Thyroid gland (tissue), 4 donors: ENCODE measurements at places on chromosomes 3 and 15. TPM values are rescaled to one million over a fixed set of nuclear protein-coding genes. Genes with fewer than 3 reads are reported as not detected.

GOLGA8G gene
- total RNA-seq = not detected

DZIP1L gene
- total RNA-seq = 12.7 TPM

PTX3 gene
- 8.6 TPM for total RNA-seq

PCCB gene
- total RNA-seq = 95.8 TPM

DNA sequence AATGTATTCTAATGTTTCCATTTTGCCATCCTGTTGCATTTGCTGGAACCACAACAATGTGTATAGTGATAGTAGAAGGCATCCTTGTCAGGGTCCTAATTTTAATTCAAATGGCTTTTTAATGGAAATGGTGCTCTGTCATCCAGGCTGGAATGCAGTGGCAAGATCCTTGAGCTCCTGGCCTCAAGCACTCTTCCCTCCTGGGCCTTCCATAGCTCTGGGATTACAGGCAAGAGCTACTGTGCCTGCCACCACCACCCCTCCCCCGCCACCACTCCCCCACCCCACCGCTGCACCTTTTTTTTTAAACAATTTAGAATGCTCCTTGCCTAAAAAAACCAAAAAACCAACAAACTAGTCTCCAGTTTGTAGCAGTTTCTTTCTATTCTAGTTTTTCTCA is 15.2 kb upstream of the IQCF6 start:
- no peak overlapping the region for H3K4me3 ChIP-seq
- DNase-seq = no peak
- no peak overlapping the region for H3K27ac ChIP-seq
- H3K36me3 ChIP-seq = no peaks in the 10 kb centered on the region
- no peaks in the 10 kb centered on the region for H3K27me3 ChIP-seq
- no peaks in the 10 kb centered on the region for H3K4me1 ChIP-seq

DNA sequence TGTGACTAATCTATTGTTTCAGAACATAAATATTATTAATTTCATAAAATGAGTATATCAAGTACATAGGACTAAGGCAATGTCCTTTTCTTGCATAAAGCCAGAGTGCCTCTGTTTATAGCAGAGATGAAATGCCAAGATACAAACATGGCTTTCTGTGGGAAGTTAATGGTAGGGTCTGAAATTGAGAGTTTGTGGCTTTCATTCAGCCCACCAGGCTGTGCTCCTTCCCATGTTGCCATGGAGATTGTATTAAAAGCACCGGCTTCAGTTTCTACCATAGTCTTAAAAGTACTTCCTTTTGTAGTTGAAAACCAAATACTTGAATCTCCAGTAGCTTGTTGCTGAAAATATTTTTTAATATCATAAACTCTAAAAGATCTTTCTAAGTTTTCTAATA is 114.0 kb downstream of the LRRC28 start:
- no peak overlapping the region for H3K27ac ChIP-seq
- DNase-seq = no peak
- no peak overlapping the region for H3K4me3 ChIP-seq
- no peaks in the 10 kb centered on the region for H3K27me3 ChIP-seq
- H3K36me3 ChIP-seq = no peaks in the 10 kb centered on the region

DNA sequence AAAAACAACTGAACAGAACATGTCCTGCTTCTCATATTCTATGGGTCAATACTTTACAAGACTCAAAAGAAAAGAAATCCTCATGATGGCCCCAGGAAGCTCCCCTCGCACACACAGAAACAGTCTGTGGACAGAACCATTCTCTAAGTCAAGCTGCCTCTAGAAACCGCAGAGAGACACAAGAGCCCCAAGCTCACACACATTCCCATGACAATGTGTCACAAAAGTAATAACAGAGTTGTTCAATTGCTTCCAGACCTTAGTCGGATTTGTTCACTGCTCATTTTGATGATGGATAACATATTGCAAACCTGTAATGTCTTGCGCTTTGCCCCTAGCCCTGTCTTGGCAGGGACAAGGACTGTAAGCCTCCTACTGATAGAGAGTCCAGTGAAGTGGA is 60.9 kb downstream of the UMPS start:
- DNase-seq = no peak
- peaks cover 6% of the 10 kb centered on the region for H3K36me3 ChIP-seq
- no peaks in the 10 kb centered on the region for H3K27me3 ChIP-seq
- H3K27ac ChIP-seq = peak overlapping the region; percentile 55
- H3K4me3 ChIP-seq = no peak overlapping the region

DNA sequence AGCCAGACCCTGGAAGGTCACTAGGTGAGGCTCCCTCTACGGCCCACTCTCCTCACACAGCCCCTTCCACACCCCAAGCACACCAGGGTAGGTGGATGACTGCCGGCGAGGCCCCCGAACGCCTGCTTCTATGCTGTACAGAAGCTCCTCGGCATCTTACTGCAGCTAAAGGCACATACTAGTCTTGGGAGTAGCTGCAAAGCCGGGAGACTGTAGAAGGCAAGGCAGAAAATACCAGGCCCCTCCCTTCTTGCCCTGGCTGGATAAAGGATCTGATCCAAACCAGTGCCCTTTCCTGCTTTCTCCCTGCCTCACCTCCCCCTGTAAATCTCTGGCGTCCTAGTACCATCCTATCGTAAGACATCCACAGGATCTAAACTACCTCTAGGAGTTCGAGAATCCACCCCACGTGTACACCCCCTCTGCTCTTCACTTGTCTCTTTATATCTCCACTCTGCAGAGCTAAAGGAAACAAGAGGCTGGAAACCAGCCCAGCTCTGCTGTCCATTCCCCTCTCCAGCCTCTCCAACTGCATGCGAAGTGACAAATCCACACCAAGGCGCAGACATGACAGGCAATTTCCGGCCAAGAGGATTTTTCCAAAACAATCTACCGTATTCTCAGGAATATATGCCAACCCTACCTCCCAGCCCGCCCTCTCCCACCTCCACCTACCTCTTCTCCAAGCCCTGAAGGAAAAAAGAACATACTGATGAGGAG is 11.8 kb downstream of the TNK2 start:
- H3K4me3 ChIP-seq = no peak overlapping the region
- peak; percentile 69 for DNase-seq
- peak overlapping the region; percentile 84 for H3K27ac ChIP-seq
- peaks cover 70% of the 10 kb centered on the region for H3K4me1 ChIP-seq
- no peaks in the 10 kb centered on the region for H3K27me3 ChIP-seq
- no peaks in the 10 kb centered on the region for H3K36me3 ChIP-seq

DNA sequence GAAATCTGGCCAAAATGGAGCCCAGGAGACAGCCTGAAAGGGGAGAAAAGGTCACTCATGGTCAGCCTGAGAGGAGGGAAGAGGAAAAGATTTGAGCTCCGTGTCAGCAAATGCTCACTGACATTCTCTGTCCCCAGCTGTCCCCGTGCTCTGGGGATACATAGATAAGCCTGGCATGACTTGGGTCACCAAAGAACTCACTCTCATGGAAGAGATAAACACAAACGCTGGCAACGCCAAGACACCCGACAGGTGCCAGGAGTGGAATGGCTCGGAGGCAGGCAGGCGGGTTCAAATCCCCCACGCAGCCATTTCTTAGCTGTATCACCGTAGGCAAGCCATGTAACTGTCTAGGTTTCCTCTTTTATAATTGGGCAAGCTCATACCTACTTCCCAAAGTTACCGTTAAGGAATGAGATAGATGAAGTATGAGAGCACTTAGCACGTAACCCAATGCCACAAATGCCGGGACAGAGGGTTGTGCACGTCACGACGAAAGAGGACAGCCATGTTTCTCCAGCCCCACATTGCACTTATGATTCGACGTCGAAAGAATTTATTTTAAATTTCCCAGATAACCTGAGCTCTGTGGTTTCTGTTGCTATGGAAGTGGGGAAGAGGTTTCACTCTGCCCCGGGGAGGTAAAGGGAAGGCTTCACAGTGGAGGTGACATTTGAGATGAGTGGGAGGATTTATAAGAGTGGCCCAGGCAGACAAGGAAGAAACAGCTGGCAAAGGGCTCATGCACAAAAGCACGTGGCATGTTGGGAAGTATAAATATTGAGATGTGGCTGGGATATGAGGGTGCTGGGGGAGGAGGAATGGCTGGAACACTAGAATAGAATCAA is 41.4 kb upstream of the TSEN2 start:
- H3K36me3 ChIP-seq = no peaks in the 10 kb centered on the region
- H3K27me3 ChIP-seq = no peaks in the 10 kb centered on the region
- H3K27ac ChIP-seq = no peak overlapping the region
- peaks cover 6% of the 10 kb centered on the region for H3K4me1 ChIP-seq
- DNase-seq = no peak

DNA sequence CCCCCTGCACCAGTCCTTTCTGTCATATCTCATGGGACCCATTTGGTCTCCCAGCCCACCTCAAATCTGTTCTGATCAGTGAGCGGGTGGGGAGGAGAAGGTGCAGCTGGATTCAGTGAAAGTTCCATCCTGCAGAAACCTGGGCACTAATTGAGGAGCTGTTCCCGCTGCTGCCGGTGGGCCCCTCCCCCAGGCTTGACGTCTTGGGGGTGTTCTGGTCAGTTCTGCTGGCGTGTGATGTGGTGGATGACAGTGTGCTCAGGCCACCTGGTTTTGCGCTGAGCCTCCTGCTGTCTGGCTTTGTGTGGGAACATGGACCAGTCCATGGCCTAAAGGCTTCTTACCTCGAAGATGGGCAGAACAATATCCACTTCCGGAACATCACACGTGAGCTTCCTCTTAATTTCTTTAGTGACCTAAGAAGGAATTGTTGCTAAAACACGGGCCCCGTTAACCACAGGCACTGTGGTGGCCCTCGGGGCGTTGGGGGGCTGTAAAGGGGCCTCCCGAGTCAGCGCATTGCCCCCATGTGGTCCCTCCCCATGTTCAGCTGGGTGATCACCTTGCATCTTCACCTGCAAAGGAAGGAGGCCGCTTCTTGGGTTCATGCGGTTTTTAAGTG is 59.7 kb downstream of the RGMA start:
- no peak overlapping the region for H3K4me3 ChIP-seq
- peaks cover 7% of the 10 kb centered on the region for H3K4me1 ChIP-seq
- peak; percentile 32 for DNase-seq

DNA sequence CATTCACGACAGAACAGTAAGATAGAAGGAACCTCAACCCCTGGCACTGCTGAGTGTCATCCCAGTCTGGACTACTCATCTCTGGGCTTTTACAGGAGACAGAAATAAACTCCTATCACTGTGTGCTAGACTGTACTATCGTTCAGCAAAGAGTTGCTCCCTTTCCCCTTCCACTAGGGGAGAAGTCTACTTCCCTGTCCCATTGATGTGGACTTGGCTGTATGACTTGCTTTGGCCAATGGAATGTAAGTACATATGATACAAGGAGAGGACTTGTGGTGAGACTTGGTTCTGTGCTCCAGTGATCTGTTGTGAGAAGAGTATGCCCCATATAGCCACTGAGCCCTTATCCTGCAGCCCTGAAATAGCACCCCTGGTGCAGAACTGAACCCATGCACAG is 5.3 kb upstream of the KIF7 start:
- no peak overlapping the region for H3K27ac ChIP-seq
- H3K4me3 ChIP-seq = no peak overlapping the region
- peaks cover 24% of the 10 kb centered on the region for H3K4me1 ChIP-seq
- no peak for DNase-seq
- no peaks in the 10 kb centered on the region for H3K36me3 ChIP-seq

GRCh38 chr15:88623061-88623460 is 1.9 kb downstream of the AEN start:
- DNase-seq = no peak
- no peak overlapping the region for H3K4me3 ChIP-seq
- H3K27ac ChIP-seq = peak overlapping the region; percentile 11
- peaks cover 11% of the 10 kb centered on the region for H3K36me3 ChIP-seq

DNA sequence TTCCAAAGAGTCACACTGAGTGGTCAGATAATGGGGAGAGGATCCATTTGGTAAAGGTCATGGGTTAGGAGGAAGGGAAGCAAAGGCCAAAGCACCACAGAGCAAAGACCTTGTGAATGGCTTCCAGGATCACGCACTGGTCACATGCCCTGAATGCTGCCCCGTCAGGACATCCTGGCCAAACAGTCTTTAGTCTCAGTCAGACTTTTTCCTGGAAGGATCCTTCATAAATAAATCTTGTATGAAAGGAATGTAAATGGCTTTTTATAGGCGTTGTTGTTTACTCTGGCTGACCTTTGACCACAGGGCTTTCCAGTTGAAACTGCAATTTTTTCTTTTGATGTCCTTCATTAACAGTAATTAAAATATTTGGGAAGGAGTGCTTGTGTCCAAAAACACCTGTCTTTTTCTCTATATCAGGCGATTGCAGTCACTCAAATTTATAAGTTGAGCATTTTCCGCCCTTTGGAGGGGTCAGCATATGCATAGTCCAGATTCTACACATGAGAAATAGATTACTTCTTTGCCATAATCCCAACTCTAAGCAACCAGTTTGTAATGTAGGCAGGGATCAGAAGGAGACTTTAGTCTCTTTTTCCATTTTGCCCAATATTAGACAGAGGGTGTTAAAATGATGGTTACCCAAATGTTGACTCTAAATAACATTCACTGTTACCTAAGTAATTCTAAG is 48.4 kb downstream of the CHAC1 start:
- H3K4me1 ChIP-seq = peaks cover 5% of the 10 kb centered on the region
- H3K36me3 ChIP-seq = peaks cover 18% of the 10 kb centered on the region
- DNase-seq = no peak
- no peaks in the 10 kb centered on the region for H3K27me3 ChIP-seq

DNA sequence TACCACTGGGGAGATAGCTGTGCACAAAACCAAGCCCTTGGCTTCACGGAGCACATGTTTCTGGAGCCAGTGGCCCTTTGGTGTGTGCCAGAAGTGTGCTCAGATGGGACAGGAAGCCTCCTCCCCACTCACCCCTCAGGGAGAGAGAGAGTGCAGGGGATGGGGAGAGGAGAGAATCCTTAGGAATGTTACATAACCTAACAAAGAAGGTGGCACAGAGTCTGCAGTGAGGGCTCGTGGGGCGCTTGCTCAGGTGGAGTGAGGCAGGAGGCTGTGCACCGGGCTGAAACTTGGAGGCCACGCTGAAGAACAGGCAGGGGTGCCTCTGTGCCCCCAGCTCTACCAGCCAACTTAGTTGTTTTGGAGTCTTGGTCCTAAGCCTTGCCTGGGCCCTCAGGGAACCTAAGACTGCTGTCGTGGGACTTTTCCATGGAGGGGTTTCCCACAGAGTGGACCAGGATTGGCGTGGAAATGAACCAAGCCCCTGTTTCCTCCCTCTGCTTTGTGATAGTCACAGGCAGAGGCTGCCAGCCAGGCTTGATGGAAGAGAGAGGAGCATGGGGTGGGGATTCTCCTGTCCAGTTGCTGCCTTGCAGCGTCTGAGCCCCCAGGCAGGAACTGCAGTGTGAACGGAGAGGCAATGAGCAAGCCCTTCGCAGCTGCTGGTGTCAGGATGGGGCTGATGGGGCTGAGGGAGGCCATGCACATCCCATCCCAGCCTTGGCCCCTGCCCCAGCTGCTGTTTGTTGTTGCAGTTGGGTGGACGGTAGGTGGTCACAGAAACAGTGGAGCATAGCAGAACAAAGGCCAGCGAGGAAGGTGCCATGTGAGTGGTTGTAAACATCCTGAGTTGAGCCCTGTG is 32.7 kb downstream of the PDIA5 start:
- no peaks in the 10 kb centered on the region for H3K27me3 ChIP-seq
- H3K27ac ChIP-seq = no peak overlapping the region
- DNase-seq = no peak
- peaks cover 40% of the 10 kb centered on the region for H3K4me1 ChIP-seq

GRCh38 chr3:18111796-18112232 is 313.3 kb downstream of the SATB1 start:
- no peaks in the 10 kb centered on the region for H3K4me1 ChIP-seq
- no peaks in the 10 kb centered on the region for H3K36me3 ChIP-seq
- H3K27ac ChIP-seq = no peak overlapping the region
- no peaks in the 10 kb centered on the region for H3K27me3 ChIP-seq
